ENCODE measurements at places on chromosomes 16 and 17. TPM values are rescaled to one million over a fixed set of nuclear protein-coding genes. Genes with fewer than 3 reads are reported as not detected.

- DNase-seq = no peak
Measured at GRCh38 chr17:82924812-82925211, 85.0 kb upstream of the ZNF750 start.

Gene COG7
- 24.4 TPM for total RNA-seq

- no peak for DNase-seq
Measured at GRCh38 chr17:8781776-8782175, 17.4 kb downstream of the MFSD6L start.

DNA sequence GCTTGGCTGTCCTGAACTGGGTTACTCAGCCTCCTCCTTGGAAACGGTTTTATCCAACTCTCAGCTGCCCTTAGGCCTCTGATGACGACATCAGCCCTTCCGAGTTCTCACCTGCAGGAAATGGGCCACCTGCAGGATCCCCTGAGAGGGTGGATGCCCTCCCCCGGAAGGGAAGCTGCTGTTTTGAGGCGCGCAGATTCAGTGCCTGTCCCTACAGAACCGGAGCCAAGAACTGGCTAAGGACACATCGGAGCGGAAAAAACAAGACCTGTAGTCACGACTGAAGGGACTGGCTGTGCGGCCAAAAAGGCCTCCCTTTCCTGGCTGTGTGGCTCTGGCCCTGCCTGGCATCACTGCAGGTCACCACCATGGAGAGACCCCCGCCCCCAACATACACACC lies 11.7 kb upstream of the C16orf95 start:
- no peak for DNase-seq

- no peak for DNase-seq
Measured at GRCh38 chr16:14434860-14435259, 195.2 kb downstream of the PARN start.

Gene PDE6G
- total RNA-seq = 8.1 TPM

Gene FLII
- 267 TPM for total RNA-seq

DNA sequence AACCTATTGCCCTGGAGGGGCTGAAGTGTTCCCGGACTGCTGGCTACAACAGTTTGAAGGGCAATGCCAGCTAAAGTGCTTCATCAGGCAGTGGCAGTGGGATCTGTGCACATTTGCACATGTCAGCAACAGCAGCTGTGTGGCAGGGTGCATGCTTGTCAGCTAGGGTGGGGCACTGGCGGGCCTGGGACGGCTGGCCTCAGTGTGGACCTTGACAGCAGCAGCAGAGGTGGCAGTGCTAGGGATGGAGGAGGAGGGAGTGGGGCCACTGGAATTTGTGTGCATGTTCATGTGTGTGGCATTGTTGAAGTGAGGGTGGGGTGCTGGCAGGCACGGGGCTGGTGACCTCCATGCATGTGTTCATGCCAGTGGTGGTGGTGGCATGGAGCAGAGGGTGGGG lies 203.3 kb upstream of the HS3ST4 start:
- no peak for DNase-seq

Measured in activated naive CD4-positive, alpha-beta T cell treated with anti-CD3 and anti-CD28 coated beads, Interleukin-2, amount 50 U/mL, for 72 hours (primary cell).